ENCODE measurements at places on chromosomes 3 and 15.

DNA sequence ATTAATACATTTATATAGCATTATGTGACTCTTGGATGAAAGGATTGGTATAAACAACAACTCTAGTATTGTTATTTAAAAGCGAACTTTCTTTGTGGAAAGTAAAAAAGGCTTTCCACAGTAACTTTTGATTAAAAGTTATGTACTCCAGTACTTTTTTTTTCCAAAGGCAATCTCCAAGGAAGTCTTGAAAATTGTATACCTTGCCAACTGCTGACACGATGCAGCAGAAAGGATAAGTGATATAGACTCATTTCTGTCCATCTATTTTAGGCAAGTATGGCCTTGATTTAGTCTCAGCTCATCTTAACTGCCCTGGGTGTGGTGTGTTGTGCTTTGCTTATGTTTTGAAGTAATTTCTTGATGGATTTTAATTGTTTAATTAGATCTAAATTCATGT lies 79.7 kb downstream of the OTOL1 start:
- DNase-seq, result no peak

GRCh38 chr3:15520185-15520584 lies 1.3 kb downstream of the COLQ start:
- DNase-seq, result no peak

- DNase-seq, result no peak
Observed at GRCh38 chr15:89652666-89653065, 2.6 kb downstream of the KIF7 start.

DNA sequence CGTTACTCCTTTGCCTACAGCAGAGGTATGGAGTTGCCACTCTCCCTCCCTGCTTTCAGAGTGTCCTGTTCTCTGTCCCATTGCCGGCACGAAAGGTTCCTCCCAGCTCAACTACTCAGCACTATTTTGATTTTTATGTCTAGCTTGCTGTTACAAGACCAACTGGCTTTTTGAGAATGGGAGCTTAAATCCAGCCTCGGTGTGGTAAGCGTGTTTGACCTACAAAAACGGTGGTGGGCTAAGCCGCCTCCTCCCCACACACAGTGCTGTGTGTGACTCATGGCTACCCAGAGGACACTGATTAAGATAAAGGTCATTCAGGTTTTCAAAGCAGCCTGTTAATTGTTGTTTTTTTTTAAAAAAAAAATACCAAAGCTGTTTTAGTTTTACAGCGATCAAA lies 64.5 kb downstream of the LRTM1 start:
- no peak for DNase-seq

DNA sequence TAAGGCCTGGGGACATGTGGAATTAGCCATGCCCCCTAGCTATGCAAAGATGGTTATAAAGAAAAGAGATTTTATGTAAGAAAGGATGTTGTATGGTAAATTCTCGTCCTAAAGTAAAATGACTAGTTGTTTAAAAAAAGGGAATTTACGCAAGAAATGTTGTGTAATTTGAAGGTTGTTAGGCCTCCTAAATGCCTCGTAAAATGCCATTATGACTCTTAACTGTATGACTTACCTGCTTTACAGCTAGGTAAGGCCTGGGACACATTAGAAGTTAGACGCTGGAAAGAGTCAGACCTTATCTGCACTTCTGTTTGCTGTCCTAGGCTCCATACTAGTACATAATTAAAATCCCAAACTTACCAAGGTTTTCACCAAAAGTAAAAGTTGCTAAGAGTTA lies 17.5 kb upstream of the HHATL start:
- DNase-seq, result no peak

DNA sequence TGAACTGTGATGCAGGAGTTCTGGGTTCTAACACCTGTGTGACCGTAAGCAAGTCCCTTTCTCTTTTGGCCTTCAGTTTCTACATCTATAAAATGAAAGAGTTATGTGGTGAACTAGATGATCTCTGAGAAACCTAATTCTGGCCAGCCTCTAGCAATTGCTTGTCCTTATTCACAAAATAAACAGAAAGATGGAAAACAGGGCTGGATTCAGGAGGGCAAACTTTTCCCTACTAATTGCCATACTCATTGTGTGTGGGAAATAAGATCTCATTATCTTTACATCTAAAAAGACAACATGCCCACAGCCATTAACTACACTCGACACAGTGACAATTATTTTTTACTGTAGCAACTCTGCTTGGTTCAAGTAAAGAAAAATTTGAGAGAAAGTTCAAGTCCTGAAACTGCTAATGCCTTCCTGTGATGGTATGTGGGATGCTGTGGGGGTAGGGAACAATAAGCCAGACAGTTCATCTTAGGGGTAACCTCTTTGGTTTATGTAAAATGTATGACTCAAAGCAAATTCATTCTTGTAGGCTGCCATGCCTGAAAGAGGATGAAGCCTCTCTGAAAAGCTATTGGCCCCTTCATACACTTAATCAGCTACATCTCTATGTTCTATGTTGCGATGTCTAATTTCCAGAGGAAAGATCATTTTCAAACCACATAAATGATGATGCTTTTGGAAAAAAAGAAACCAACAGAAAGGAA lies 177.6 kb upstream of the BCL6 start:
- no peak for DNase-seq

- DNase-seq, result no peak
Observed at GRCh38 chr3:169478566-169479313, 184.8 kb downstream of the MECOM start.

GRCh38 chr15:56910801-56911200 lies 7.6 kb upstream of the TCF12 start:
- no peak for DNase-seq

GRCh38 chr15:67607959-67608637 lies 65.6 kb downstream of the MAP2K5 start:
- DNase-seq, result no peak

GRCh38 chr3:125212509-125213363 lies at the start of gene SLC12A8:
SLC12A8 (minus strand) TSS chr3:125212748; CDS start chr3:125211349, 1,399 bp downstream.
- DNase-seq, result no peak

- no peak for DNase-seq
Observed at GRCh38 chr3:30646181-30646876, 39.9 kb downstream of the TGFBR2 start.

Data from D341Med (cell line).